ENCODE measurements at places on chromosomes 4 and X. TPM values are rescaled to one million over a fixed set of nuclear protein-coding genes. Genes with fewer than 3 reads are reported as not detected.

STARD8 gene
- 0.72 TPM for total RNA-seq

KLHL13 gene
- total RNA-seq: 5.3 TPM

ADH1C gene
- not detected for total RNA-seq

RHOXF2 gene
- not detected for total RNA-seq

FATE1 gene
- total RNA-seq: not detected

KCNE5 gene
- total RNA-seq: 0.32 TPM

SHOX gene
- not detected for total RNA-seq

YIPF7 gene
- total RNA-seq: not detected
